Effector CD8-positive, alpha-beta T cell (primary cell): ENCODE measurements at places on chromosomes 16 and 17.

- DNase-seq, result no peak
These were observed 17.2 kb upstream of the GSE1 start for GRCh38 chr16:85595812-85596502.

DNA sequence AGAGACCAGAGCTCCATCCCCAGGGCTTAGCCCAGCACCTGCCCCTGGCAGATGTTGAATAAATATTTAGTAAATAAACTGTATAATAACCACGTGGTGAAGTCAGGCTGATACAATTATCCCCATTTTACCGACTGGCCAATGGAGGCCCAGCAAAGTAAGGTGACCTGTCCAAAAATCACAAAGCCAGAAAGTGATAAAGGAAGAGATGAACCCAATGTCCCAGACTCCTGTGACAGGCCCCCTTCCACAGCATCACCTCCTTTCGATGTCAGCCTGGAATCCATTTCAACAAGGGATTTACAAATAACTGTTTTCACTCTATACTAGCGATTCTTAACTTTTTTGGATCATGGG is 5.5 kb downstream of the TVP23A start:
- DNase-seq, result no peak

DNA sequence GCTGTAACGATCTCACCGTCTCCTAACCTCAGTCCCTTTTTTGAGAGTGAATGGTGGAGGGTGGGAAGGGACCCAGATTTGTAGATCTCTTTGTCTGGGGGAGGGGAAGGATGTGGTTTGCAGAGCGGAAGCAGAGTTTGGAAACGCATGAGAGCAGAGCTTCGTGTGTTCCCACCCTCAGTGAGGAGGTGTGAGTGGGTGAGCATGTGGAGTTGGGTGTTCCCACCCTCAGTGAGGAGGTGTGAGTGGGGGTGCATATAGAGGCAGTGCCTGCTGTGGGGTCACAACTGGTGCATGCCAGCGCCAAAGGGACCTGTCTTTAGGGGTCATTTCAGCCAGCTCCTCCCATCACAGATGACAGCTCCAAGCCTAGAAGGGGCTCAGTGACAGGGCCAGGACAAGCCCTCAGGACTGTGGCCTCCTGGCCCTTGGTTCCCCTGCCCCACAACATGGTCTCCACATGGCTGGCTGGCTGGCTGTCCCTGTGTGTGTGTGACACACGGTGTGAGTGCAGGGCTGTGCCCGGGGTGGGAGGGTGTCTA is 1.8 kb upstream of the CISD3 start:
- DNase-seq, result peak; percentile 44

GRCh38 chr16:14375132-14375491 is 254.9 kb downstream of the PARN start:
- no peak for DNase-seq

DNA sequence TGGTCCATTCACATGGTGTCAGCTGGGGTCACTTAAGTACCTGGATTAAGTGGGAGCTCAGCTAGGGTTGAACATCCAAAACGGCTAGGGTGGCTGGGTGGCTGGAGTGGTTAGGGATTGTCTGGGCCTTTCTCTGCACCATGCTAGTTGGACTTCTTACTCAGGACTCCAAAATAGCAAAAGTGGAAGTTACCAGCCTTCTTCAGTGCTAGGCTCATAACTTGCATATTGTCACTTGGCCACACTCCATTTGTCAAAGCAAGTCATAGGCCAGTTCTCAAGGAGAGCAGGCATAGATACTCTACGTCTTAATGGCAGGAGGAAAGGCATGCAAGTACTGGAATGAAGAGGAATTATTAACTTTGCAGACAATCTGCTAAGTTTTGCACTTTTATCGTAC is 69.7 kb downstream of the ESRP2 start:
- no peak for DNase-seq

- no peak for DNase-seq
These were observed 145.9 kb downstream of the CDH8 start for GRCh38 chr16:61890386-61890785.

DNA sequence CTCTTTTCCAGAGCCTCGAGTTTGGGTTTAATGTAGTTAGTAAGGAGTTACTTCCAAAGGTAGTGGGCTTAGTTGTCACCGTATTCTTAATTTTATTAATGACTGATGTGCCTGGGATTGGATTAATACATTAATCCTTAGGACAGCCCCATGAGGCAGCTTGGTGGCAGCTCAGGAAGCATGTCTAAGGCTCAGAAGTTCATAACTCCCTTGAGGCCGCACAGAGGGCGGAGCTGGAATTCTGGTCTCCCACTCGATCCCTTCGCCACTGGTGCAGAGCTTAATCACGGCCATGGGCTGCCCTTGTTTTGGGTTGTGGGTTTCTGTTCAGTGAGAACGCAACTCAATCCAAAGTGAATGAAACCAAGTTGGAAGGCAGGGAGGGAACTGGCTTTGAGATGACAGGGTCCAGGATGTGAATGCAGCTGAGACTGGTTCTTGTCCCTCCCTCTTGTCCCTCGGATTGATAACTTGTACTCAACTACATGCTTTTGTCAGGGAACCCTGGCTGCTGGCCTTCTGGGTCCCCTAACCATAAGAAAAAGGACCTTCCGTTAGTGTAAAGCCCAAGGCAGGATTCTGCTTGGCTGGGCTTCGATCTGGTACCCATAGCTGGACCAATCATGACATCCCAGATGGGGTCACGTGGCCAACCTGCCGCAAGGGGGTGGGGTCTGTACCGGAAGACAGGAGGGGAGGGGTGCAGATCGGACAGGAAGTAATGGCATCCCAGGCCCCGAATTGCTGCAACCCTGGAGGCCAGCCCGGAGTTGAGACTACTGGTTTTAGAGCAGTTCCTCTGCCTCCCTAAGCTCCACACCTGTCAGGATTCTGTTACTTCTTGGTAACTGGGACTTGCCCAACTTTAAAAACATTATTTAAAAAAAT is 45.4 kb downstream of the SNX20 start:
- no peak for DNase-seq

GRCh38 chr16:59224401-59224800 is 490.3 kb upstream of the GOT2 start:
- no peak for DNase-seq

- DNase-seq, result no peak
These were observed 279.2 kb upstream of the CDH5 start for GRCh38 chr16:66087308-66087707.

- no peak for DNase-seq
These were observed 16.0 kb downstream of the BAIAP2 start for GRCh38 chr17:81050645-81051625.

DNA sequence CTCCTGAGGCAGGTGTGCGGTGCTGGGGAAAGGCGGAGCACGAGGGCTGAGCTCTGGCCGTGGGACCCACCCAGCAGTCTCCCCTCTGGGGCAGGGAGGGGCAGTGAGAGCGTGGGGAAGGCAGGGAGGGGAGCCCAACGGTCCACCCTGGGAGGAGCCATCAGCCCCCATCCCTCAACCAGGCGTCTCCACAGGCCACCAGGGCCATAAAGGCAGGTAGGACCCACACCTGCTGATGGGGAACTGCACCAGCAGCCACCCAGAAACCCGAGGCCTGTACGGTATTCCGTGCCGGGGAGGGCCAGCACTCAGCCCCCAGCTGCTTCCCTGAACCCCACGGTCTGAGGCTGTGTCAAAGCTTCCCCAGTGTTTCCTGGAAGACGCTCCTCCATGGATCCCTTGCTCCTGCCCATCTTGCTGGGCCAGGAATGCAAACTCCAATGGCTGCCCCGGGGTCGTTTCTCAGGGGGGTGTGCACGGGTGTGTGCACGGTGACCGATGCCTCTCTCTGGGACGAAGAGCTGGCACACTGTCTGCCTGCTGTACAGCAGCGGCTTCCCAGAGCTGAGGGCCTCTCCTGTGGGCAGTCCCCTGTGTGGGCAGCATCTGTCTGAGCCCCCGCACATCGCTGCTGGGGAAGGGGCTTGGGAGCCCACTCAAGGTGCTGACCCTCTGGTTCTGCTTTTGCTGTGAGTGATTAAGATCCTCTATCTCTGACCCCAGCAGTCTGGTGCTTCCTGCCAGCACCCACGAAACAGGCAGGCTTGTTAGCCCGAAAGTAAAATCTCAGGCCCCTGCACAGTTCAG is 17.2 kb upstream of the METRNL start:
- no peak for DNase-seq

- DNase-seq, result no peak
These were observed 162.7 kb upstream of the CDC42EP4 start for GRCh38 chr17:73474370-73474988.

GRCh38 chr16:86306011-86306644 is 204.2 kb upstream of the FOXF1 start:
- no peak for DNase-seq

DNA sequence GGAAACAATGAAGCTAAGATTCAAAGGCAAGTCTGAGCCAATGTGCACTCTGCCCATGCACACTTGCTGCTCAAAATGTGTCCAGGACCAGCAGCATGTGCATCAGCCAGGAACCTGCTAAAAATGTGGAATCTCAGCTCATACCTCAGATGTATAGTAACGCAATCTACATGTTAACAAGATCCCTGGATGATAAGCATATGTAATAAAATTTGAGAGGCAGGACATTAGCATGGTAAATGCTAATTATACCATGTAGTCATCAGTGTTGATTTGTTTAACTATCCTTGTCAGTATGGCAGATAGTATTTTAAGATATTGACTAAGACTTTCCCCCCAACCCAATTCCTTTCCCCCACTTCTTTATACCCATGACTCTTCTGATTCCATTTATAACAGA is 379.6 kb downstream of the TOX3 start:
- DNase-seq, result no peak

GRCh38 chr16:12426122-12426521 is 377.6 kb downstream of the CPPED1 start:
- DNase-seq, result no peak

DNA sequence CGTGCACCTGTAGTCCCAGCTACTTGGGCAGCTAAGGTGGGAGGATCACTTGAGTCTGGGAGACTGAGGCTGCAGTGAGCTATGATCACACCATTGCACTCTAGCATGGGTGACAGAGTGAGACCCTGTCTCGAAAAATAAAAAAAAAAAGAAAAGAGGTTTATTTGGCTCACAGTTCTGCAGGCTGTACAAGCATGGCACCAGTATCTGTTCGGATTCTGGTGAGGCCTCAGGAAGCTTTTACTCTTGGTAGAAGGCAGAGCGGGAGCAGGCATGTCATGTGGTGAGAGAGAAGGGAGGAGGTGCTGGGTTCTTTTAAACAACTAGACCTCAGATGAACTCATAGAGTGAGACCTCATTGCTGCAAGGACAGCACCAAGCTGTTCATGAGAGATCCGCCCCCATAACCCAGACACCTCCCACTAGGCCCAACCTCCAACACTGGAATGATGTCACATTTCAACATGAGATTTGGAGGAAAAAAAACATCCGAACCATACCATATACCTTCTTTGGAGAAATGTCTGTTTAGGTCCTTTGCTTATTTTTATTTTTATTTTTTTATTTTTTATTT is 10.3 kb upstream of the RMI2 start:
- no peak for DNase-seq

DNA sequence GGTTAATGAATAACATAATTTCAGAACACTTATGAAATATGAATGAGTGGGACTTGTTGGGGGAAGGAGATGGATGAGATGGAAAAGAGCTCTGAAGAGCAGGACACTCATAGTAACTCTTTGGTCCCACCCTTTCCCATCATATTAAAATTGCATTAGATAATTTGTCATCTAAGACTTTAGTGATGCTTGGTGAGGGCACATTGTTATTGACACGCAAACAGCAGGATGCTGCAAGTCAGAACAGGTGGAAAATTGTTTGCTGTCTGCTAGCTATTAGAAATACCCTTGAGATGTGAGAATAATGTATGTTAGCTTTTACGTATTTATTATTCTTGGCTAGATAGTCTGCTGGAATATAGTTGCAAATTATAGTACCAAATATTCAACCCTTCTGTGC is 75.7 kb downstream of the TANC2 start:
- no peak for DNase-seq

DNA sequence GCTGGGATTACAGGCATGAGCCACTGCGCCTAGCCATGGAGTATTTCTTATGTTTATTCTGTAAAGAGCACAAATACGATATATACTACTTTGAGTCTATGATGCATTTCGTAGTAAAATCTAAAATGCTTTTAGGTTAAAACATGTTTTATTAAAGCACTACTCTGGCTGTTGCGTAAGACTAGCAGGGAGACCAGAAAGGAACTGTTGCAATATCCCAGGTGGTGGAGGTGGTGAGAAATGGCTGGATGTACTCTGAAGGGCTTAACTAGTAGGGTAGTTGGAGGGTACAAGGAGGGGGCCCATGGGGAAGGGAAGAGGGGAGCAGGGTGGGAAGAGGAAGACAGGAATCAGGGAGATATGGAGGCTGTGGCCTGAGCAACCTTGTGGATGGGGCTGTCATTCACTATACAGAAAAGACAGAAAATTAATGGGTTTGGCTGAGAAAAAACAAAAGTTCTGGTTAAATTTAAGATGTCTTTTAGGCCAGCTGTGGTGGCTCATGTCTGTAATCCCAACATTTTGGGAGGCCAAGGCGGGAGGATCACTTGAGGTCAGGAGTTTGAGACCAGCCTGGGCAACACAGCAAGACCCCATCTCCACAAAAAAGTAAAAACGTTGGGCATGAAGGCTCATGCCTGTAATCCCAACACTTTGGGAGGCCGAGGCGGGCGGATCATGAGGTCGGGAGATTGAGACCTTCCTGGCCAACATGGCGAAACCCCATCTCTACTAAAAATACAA is 35.8 kb downstream of the ST3GAL2 start:
- DNase-seq, result no peak

GRCh38 chr17:77320485-77321256 is 179.9 kb downstream of the SEC14L1 start:
- no peak for DNase-seq

DNA sequence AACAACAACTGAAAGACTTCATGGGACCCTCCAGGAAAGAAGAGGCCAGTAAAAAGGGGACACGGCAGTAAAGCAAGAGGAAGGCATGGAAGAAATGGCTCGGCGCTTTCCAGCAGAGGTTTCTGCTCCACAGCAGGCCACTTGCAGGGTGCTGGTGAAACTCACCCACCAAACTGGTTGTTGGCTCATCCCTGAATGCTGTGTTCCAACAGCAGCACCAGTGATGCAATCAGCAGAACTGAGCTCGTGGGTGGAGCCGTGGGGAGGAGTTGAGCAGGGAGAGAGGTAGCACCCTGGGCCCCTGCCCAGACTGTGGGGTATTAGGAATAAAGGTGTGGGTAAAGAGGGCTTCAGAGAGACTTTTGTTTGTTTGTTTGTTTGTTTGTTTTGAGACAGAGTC is 62.8 kb upstream of the ADCY9 start:
- no peak for DNase-seq

- DNase-seq, result no peak
These were observed 54.6 kb downstream of the PLD6 start for GRCh38 chr17:17151541-17151940.

- DNase-seq, result no peak
These were observed 46.1 kb downstream of the NXN start for GRCh38 chr17:933312-934073.

- no peak for DNase-seq
These were observed 393 bp downstream of the ANKRD11 start for GRCh38 chr16:89489898-89490438.

GRCh38 chr16:62177351-62178203 is 141.3 kb upstream of the CDH8 start:
- no peak for DNase-seq

GRCh38 chr16:15572329-15573001 is 70.5 kb downstream of the MARF1 start:
- DNase-seq, result no peak
